CD8-positive, alpha-beta memory T cell (primary cell): ENCODE measurements at places on chromosomes 16 and 17. TPM values are rescaled to one million over a fixed set of nuclear protein-coding genes. Genes with fewer than 3 reads are reported as not detected.

SLC5A11 gene
- 0.15 TPM for total RNA-seq

SDR42E2 gene
- total RNA-seq: 0.11 TPM

CES3 gene
- total RNA-seq: 0.16 TPM

CCDC154 gene
- 2.8 TPM for total RNA-seq

PLLP gene
- total RNA-seq: 0.49 TPM

PIMREG gene
- 1.6 TPM for total RNA-seq

SEZ6L2 gene
- total RNA-seq: 0.07 TPM

CDRT15L2 gene
- not detected for total RNA-seq

TLCD3B gene
- total RNA-seq: 0.55 TPM

NPIPA3 gene
- 1.8 TPM for total RNA-seq

MED13 gene
- 63.3 TPM for total RNA-seq

HSD17B2 gene
- total RNA-seq: not detected

TP53TG3 gene
- total RNA-seq: not detected

PRCD gene
- 0.38 TPM for total RNA-seq

NEUROD2 gene
- not detected for total RNA-seq

HAS3 gene
- 0.62 TPM for total RNA-seq

TMEM98 gene
- 0.26 TPM for total RNA-seq

CTRL gene
- total RNA-seq: 4.1 TPM

TEKT3 gene
- not detected for total RNA-seq

ASPA gene
- total RNA-seq: not detected

UBE2G1 gene
- total RNA-seq: 68.0 TPM

XYLT1 gene
- 6.8 TPM for total RNA-seq

ENPP7 gene
- 0.11 TPM for total RNA-seq

CBX8 gene
- 2.2 TPM for total RNA-seq

CTF1 gene
- 0.33 TPM for total RNA-seq
